ENCODE measurements at places on chromosomes 12 and 14.
A peak's percentile ranks its signal among the peaks of the same experiment; 100 is the strongest.

GRCh38 chr12:69978020-69978419 lies 153.0 kb downstream of the MYRFL start:
- DNase-seq, result no peak

DNA sequence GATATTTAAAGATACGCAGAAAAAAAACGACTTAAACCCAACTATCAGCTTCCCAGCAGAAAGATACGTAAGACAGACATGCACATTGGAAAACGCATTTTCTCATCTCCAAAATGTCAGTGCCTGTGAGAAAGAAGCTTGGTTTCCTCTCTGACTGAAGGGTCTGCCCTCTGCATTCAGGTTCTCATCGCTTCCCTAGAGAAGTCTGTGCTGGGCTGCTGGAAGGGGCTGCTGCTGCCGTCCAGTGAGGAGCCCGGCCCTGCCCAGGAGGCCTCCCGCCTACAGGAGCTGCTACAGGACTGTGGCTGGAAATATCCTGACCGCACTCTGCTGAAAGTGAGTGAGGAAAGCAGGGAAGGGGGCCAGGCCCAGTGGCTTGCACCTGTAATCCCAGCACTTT lies 4.7 kb upstream of the PFDN5 start:
- DNase-seq, result no peak

GRCh38 chr12:28089338-28089737 lies 100.9 kb upstream of the CCDC91 start:
- DNase-seq, result no peak

GRCh38 chr12:89216211-89216952 lies 135.9 kb downstream of the DUSP6 start:
- no peak for DNase-seq

GRCh38 chr14:90644882-90645281 lies 171.3 kb downstream of the TTC7B start:
- DNase-seq, result peak; percentile 47

Data from stromal cell of bone marrow (primary cell).